ENCODE measurements at places on chromosomes 16 and 17. TPM values are rescaled to one million over a fixed set of nuclear protein-coding genes. Genes with fewer than 3 reads are reported as not detected.

TBC1D26 gene
- under 0.01 TPM for total RNA-seq

BCL6B gene
- total RNA-seq: 0.50 TPM

PPY gene
- total RNA-seq: not detected

MPP3 gene
- total RNA-seq: 16.2 TPM

WBP2 gene
- total RNA-seq: 20.4 TPM

TEX14 gene
- total RNA-seq: 0.11 TPM

CDH5 gene
- total RNA-seq: 0.50 TPM

Data from uterine smooth muscle cell (primary cell).